ENCODE measurements at places on chromosomes 2 and 18. TPM values are rescaled to one million over a fixed set of nuclear protein-coding genes. Genes with fewer than 3 reads are reported as not detected.

SCN9A gene
- 15.2 TPM for total RNA-seq

CYRIA gene
- 3.0 TPM for total RNA-seq

MCM6 gene
- 40.2 TPM for total RNA-seq

SLC23A3 gene
- total RNA-seq = not detected

REL gene
- total RNA-seq = 0.86 TPM

Measured in myometrial cell (primary cell).